Stimulated activated CD8-positive, alpha-beta memory T cell treated with anti-CD3 and anti-CD28 coated beads, Interleukin-7, amount 100 ng/mL, for 1 hour (primary cell): ENCODE measurements at places on chromosomes 12 and 14.

DNA sequence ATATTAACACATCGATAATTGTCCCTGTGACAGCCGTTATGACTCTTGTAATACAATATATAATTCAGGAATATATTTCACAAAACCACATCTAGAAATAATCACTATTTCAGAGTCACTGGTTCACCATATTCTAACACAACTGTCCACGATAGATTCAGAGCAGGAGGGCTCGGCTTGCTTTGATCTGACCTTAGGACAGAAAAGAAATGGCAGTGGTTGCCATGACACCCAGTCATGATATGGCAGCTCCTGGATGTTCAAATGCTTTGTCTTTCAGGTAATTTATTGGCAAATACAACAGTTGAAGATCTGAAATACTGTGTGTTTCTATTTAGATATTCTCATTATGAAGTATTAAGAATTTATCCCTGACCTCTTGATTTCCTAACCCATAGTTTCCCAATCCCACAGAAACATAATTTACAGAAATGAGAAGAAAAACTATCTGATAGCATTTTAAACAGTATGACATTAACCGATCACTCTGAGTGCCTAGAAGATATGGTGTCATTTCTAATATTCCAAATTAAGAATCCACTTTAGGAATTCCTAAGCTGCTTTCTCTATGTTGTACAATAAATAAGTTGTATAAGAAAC lies 116.4 kb downstream of the EPS8 start:
- DNase-seq: no peak

- DNase-seq: no peak
Measured at GRCh38 chr12:124321556-124322270, 26.8 kb downstream of the RFLNA start.

GRCh38 chr12:75822416-75822815 lies 209.2 kb downstream of the PHLDA1 start:
- DNase-seq: no peak

GRCh38 chr12:6074427-6074826 lies 50.0 kb downstream of the VWF start:
- no peak for DNase-seq

- DNase-seq: no peak
Measured at GRCh38 chr12:56645201-56645716, 525 bp downstream of the ATP5F1B start.

DNA sequence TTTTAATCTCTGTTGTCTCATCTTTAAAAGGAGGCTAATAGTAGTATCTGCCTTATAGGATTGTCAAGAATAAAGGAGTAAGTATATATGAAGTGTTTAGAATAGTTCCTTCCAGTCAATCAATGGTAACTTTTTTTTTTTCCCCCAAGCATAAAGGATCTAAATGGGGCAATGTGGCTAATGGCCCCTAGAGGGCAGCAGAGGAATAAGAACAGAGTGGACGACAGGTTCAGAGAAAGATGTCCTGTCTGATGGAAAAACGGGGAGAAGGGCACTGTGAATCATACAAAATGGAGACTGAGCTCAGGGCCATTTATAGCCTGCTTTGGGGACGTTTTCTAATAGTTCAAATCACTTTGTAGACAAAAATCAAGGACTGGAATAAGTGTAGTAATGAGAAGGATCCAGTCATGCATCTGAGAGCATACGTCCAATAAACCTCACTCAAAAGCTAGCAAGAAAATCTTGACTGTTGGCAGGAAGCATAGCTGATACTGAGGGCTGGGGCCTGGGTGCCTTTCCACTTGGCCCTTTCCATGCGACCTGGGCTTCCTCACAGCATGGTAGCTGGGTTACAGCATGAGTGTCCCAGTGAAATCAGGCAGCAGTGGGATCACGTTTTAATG lies 51.3 kb downstream of the IFNG-AS1 start:
- DNase-seq: peak; percentile 20

DNA sequence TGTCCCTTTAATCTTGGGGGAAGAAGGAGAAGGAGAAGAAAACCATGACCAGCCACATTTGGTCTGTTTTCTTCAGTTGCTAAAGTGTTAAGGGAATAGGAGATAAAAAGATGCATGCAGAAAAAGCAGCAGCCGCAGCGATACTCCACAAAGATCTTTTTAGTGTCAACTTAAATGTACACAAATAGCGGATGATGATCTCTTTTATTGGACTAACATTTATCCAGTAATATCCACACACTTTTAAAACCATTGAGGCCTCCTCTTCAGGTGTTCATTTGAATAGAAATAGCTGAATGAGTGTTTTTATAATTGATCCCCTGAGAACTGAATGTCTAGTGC lies 83.5 kb downstream of the PAPOLA start:
- no peak for DNase-seq

DNA sequence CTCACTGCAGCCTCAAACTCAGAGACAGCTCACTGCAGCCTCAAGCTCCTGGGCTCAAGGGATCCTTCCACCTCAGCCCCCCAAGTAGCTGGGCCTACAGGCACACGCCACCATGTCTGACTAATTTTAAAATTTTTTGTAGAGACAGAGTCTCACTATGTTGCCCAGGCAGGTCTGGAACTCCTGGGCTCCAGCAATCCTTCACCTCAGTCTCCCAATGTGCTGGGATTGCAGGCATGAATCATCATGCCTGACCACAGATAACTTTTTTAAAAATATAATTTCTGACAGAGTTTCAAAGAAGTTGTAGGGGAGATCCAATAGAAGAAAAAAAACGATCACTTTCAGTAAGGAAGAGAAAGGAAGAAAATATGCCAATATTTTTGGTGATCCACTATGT lies 189.7 kb upstream of the CDKN3 start:
- no peak for DNase-seq

GRCh38 chr14:101369194-101369915 lies 191.9 kb upstream of the DIO3 start:
- DNase-seq: no peak

DNA sequence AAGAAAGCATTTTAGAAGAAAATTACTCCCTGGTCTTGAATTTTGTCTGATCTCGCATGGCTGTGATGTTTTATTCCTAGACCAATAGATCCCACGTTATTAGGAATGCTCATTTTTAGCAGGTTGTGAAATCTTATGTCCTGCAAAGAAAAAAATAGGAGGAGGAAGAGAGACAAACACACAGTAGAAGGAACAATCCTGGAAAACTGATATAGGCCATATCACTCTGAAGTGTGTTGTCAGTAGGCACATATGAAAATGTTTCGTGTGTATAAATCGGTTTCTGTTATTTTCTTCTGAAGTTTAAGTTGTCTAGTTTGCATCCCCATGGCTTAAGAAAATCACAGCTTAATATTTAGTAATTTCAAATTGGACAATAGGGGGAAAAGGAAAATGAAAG lies 12.4 kb downstream of the SLCO1B3 start:
- no peak for DNase-seq

GRCh38 chr14:69093631-69094421 lies 59.1 kb downstream of the DCAF5 start:
- no peak for DNase-seq

DNA sequence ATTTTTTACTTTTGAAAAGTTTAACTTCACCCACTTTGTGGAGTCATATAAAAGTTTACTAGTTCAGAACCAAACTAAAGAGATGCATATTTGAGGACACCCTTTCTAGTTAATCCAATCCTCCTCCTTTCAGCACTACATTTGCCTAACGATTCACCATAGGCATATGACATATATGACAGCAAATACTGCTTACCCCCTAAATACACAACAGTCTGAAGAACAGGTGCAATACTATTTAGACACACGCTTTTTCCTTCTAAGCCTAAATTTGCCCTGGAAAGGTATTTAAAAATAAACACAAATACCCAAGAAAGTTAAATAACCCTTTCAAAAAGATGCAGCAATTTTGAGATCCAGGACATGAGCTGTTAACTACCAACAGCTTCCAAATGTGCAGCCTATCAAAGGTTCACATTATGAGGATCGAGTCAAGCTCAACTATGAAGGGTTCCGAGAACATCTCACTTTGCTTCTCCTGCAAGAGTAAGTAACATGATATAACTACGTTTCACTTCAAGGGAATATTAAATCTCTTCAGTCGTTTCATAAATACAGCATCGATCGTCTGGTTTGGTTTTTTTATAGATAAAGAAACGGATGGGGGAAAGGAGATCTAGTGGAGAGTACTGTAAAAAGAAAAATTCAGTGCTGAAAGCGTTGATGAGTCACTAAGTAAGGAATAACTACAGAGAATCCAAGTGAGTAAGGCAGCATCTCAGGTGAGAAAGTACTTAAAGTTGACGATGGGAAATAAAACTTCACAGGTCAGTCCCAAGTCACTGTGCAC lies 677 bp upstream of the AP4S1 start:
- DNase-seq: no peak

DNA sequence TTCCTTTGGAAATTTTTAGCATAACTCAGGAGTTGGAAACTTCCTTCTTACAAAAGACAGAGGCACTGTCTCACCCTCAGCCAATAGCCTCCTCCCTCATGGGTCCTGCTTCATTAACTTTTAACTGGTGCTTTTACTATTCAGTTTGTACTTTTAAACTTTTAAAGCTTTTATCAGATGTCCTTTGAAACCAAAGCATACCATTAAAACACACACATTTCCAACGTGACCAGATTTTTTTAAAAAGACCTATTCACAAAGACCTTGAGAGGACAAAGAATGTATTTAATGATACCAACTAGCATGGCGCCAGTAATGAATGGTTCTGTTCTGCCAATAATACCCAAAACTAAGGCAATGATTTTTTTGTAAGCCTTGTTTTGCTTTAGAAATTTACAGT lies 173.6 kb upstream of the EEA1 start:
- DNase-seq: no peak

- DNase-seq: no peak
Measured at GRCh38 chr12:64893961-64894360, 69.5 kb downstream of the TBC1D30 start.

DNA sequence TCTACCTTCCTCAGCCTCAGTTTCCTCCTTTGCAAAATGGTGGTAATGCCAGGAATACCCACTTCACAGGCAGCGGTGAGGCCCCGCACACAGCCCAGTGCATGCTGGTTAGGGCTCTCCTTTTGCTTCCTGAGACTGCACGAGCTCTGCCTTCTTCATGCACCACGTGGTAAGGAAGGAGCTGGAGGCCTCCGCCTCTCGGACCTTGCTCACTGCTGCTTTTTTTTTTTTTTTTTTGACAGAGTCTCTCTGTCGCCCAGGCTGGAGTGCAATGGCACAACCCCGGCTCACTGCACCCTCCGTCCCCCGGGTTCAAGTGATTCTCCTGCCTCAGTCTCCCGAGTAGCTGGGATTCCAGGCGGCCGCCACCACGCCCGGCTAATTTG lies 18.1 kb downstream of the TAMALIN start:
- no peak for DNase-seq

- no peak for DNase-seq
Measured at GRCh38 chr12:30753751-30754382, 884 bp downstream of the CAPRIN2 start.

GRCh38 chr12:15005064-15005463 lies 32.2 kb downstream of the PDE6H start:
- DNase-seq: no peak

DNA sequence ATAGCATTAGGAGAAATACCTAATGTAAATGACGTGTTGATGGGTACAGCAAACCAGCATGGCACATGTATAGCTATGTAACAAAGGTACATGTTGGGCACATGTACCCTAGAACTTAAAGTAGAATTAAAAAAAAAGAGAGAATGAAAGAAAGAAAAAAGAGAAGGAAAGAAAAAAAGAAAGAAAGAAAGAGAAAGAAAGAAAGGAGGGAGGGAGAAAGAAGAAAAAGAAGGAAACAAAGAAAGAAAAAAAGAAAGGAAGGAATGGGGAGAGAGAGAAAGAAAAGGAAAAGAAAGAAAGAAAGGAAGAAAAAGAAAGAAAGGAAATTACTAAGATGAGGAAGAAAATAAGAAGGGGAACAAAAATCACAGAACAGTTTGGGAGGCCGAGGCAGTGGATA lies 925.5 kb downstream of the LRFN5 start:
- no peak for DNase-seq

GRCh38 chr14:57391517-57392195 lies 1.3 kb downstream of the NAA30 start:
- DNase-seq: no peak

- DNase-seq: no peak
Measured at GRCh38 chr12:132168311-132169031, 24.2 kb downstream of the NOC4L start.

GRCh38 chr12:988646-989045 lies 2.4 kb upstream of the ERC1 start:
- DNase-seq: no peak

- DNase-seq: no peak
Measured at GRCh38 chr14:24971255-24971654, 78.7 kb downstream of the STXBP6 start.

DNA sequence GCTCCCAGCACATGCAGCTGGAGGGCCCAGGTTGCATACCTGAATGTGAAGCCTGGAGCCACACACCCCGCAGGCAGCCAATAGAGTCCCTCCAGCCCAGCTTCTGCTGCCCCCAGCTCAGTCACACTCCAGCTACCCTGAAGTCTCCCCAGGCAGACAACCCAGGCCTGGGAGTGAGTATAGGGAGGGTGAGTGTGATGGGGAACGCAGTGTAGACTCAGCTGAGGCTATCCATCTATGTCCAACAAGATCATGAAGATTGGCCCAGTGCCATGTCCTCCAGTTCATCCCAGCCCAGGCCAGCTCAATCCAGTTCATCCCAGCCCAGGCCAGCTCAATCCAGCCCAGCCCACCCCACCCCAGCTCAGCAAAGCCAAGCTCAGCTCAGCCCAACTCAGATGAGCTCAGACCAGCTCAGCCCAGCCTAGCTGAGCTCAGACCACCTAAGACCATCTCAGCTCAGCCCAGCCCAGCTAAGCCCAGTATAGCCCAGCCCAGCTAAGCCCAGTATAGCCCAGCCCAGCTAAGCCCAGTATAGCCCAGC lies 330.4 kb downstream of the TMEM121 start:
- DNase-seq: no peak

- DNase-seq: no peak
Measured at GRCh38 chr14:36493761-36494160, 26.3 kb downstream of the NKX2-1 start.

- no peak for DNase-seq
Measured at GRCh38 chr12:50411051-50411660, 10.5 kb downstream of the LARP4 start.

DNA sequence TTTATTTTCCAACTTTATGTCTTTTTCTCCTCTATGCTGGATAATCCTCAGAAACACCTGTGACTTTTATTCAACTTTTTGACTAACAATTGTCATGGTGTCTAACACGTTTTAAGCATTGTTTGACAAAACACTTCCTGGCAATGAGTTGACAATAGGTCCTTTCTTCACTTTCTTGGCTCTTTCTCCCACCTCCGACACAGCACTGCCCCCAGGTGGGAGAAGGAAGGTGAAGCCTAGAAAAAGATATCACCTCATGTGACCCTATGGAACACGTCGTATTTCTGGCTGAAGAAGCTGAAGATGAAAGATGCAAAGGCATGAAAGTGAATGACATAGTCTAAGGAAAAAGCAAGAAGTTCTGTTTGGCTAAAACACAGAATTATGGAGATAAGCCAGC lies 430.0 kb downstream of the ETNK1 start:
- no peak for DNase-seq

DNA sequence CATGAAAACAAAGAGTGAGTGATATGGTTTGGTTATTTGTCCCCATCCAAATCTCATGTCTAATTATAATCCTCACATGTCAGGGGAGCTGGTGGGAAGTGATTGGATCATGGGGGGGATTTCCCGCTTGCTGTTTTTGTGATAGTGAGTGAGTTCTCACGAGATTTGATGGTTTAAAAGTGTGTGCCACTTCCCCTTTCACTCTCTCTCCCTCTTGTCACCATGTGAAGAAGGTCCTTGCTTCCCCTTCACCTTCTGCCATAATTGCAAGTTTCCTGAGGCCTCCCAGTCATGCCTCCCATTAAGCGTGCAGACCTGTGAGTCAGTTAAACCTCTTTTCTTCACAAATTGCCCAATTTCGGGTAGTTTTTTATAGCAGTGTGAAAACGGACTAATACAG lies 2.1 kb upstream of the ATXN7L3B start:
- no peak for DNase-seq
